ENCODE measurements at places on chromosomes 2 and 18. TPM values are rescaled to one million over a fixed set of nuclear protein-coding genes. Genes with fewer than 3 reads are reported as not detected.

DNA sequence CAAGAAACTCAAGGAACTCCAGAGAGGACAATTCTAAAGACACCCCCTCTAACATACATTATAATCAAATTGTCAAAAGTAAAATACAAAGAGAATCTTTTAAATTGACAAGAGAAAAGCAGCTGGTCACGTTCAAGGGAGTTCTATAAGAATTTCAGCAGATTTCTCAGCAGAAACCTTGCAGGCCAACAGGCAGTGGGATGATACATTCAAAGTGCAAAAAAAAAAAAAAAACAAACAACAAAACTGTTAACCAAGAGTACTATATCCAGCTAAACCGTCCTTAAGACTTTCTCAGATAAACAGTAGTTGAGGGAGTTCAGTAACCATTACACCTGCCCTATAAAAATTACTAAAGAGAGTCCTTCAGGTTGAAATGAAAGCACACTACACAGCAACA, 33.9 kb downstream of the CCDC138 start:
- no peaks in the 10 kb centered on the region for H3K27me3 ChIP-seq
- no peak overlapping the region for H3K27ac ChIP-seq
- peaks cover 50% of the 10 kb centered on the region for H3K36me3 ChIP-seq
- no peak overlapping the region for H3K4me3 ChIP-seq
- no peak for DNase-seq
- H3K4me1 ChIP-seq: no peaks in the 10 kb centered on the region

DNA sequence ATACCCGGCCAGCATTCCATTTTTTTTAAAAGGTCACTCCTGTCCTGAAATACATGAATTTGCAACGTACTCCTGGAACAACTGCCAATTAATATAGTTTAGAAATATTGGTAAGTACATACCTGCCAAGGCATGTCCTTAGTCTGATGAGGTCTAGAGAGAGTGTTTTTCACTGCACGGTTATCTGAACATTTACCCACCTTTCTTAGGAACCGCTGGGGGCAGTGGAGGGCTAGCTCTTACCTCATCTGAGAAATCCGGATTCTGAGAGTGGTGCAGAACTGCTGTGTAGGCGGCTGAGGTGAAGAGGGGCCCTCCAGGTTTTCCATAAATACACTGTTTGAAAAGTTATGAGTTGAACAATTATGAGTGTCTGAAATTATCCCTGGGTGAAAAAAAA, 133.1 kb upstream of the CCDC195 start:
- H3K4me3 ChIP-seq: no peak overlapping the region
- no peaks in the 10 kb centered on the region for H3K27me3 ChIP-seq
- H3K36me3 ChIP-seq: no peaks in the 10 kb centered on the region

- no peak overlapping the region for H3K4me3 ChIP-seq
- H3K27ac ChIP-seq: no peak overlapping the region
- DNase-seq: no peak
These were observed 16.3 kb upstream of the SP3 start for GRCh38 chr2:173981520-173981919.

- peaks cover 9% of the 10 kb centered on the region for H3K4me1 ChIP-seq
- peak; percentile 39 for DNase-seq
- no peak overlapping the region for H3K4me3 ChIP-seq
These were observed 81.0 kb downstream of the SP3 start for GRCh38 chr2:173884025-173884802.

GRCh38 chr18:51520676-51521180, 323.2 kb upstream of the MEX3C start:
- no peaks in the 10 kb centered on the region for H3K36me3 ChIP-seq
- peak; percentile 40 for DNase-seq
- no peaks in the 10 kb centered on the region for H3K27me3 ChIP-seq
- H3K4me1 ChIP-seq: peaks cover 16% of the 10 kb centered on the region
- no peak overlapping the region for H3K4me3 ChIP-seq

DNA sequence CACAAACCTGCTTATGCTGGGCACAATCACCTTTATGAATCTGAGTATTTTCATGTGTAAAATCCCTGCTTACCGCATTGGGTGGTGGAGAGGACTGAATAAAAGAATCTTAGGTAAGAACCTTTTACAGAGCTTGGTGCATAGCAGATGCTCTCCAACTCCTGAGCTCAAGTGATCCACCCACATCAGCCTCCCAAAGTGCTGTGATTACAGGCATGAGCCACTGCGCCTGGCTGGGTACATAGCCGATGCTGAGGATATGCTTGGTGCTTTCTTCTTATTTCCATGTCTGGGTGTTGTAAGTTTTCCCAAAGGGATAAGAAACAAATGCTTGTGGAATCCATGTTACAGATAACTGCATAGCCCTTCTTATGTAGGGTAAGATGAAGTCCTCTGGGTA, 244.3 kb upstream of the PXDN start:
- no peaks in the 10 kb centered on the region for H3K27me3 ChIP-seq
- H3K4me1 ChIP-seq: peaks cover 11% of the 10 kb centered on the region
- no peak overlapping the region for H3K4me3 ChIP-seq
- H3K27ac ChIP-seq: no peak overlapping the region
- no peak for DNase-seq

- DNase-seq: no peak
- H3K27ac ChIP-seq: no peak overlapping the region
- H3K27me3 ChIP-seq: no peaks in the 10 kb centered on the region
- H3K4me1 ChIP-seq: no peaks in the 10 kb centered on the region
- H3K4me3 ChIP-seq: no peak overlapping the region
These were observed 536.3 kb upstream of the TNP1 start for GRCh38 chr2:217396165-217396564.

- H3K27me3 ChIP-seq: no peaks in the 10 kb centered on the region
- no peaks in the 10 kb centered on the region for H3K4me1 ChIP-seq
These were observed 68.8 kb downstream of the RAPGEF4 start for GRCh38 chr2:172804423-172804822.

GRCh38 chr18:55838319-55838718, 250.3 kb upstream of the TCF4 start:
- no peak for DNase-seq
- H3K4me3 ChIP-seq: no peak overlapping the region
- H3K27me3 ChIP-seq: no peaks in the 10 kb centered on the region
- H3K4me1 ChIP-seq: no peaks in the 10 kb centered on the region
- no peak overlapping the region for H3K27ac ChIP-seq
- no peaks in the 10 kb centered on the region for H3K36me3 ChIP-seq

Gene MCM6
- total RNA-seq: 111 TPM

Gene TEKT4
- total RNA-seq: not detected

Measured in A673 (cell line).